ENCODE measurements at places on chromosomes 2 and 18.

DNA sequence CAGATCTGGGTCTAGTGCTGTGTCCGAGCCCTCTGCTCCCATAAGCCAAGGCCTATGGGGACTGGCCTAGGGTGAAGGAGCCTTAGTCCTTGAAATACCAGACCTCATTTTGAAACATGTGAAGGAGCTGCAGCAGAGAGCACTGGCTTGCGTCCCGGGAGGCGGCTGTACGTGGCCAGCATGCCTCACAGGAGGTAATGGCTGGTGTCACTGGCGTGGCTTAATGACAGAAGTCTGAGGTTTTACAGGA, 72.7 kb upstream of the OTOS start:
- DNase-seq, result no peak

GRCh38 chr2:42084231-42084671, 36.4 kb downstream of the PKDCC start:
- no peak for DNase-seq

- DNase-seq, result no peak
These were observed 1101.3 kb downstream of the LRP1B start for GRCh38 chr2:141029428-141030078.

- DNase-seq, result no peak
These were observed 37.5 kb downstream of the RAMP1 start for GRCh38 chr2:237896956-237897355.

GRCh38 chr2:100042562-100042961, 99.8 kb downstream of the AFF3 start:
- DNase-seq, result no peak
